ENCODE measurements at places on chromosomes 1 and 21.

- DNase-seq, result no peak
Observed at GRCh38 chr1:235782601-235783000, 84.1 kb downstream of the LYST start.

- no peak for DNase-seq
Observed at GRCh38 chr1:14616632-14617396, 18.3 kb downstream of the KAZN start.

- DNase-seq, result no peak
Observed at GRCh38 chr1:168360151-168361021, 79.7 kb downstream of the TBX19 start.

- no peak for DNase-seq
Observed at GRCh38 chr1:6507037-6507428, 15.6 kb upstream of the PLEKHG5 start.

GRCh38 chr1:103937763-103938357, 188.2 kb downstream of the AMY1C start:
- no peak for DNase-seq

- DNase-seq, result no peak
Observed at GRCh38 chr1:38102636-38103035, 56.0 kb upstream of the POU3F1 start.

GRCh38 chr1:17059391-17060305, 5.8 kb upstream of the SDHB start:
- no peak for DNase-seq

DNA sequence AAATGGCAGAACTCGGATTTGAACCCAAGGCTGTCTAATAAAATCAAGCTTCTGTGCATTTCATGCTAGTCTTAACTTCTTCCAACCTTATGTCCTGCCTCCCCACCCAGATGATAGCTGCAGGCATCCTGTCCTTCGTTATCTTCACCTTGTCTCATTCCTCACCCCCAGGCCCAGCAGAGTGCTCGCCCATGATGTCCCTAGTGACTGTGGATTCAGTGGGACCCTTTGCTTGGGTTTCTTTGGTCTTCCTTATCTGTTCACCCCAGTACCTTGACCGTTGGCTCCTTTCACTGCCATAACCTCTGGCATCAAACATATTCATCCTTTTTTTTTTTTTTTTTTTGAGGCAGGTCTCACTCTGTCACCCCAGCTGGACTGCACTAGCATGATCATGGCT, 5.6 kb upstream of the BSDC1 start:
- no peak for DNase-seq

GRCh38 chr1:78095593-78095992, 49.8 kb downstream of the GIPC2 start:
- DNase-seq, result no peak

DNA sequence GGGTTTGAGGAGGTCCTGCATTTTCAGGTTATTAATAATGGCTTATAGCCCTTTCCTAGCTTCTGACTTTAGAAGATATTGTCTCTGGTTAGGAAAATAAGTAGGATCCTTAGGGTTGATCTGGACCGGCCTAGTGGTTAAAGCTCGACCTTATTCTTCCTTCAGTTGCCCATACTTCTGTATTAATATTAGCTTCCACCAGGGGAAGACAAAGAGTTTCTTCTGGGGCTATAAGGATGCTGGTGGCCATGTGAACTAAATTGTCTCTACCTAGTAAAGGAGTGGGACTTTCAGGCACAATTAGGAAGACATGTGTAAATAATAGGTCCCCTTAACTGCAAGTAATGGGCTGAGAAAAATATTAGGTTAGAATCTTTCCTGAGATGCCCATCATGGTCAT, 20.6 kb upstream of the FCGR2A start:
- DNase-seq, result no peak

DNA sequence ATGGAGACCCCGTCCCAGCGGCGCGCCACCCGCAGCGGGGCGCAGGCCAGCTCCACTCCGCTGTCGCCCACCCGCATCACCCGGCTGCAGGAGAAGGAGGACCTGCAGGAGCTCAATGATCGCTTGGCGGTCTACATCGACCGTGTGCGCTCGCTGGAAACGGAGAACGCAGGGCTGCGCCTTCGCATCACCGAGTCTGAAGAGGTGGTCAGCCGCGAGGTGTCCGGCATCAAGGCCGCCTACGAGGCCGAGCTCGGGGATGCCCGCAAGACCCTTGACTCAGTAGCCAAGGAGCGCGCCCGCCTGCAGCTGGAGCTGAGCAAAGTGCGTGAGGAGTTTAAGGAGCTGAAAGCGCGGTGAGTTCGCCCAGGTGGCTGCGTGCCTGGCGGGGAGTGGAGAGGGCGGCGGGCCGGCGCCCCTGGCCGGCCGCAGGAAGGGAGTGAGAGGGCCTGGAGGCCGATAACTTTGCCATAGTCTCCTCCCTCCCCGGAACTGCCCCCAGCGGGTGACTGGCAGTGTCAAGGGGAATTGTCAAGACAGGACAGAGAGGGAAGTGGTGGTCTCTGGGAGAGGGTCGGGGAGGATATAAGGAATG, 505 bp downstream of the LMNA start:
- no peak for DNase-seq

GRCh38 chr21:41840880-41841279, 38.3 kb downstream of the PRDM15 start:
- DNase-seq, result no peak

DNA sequence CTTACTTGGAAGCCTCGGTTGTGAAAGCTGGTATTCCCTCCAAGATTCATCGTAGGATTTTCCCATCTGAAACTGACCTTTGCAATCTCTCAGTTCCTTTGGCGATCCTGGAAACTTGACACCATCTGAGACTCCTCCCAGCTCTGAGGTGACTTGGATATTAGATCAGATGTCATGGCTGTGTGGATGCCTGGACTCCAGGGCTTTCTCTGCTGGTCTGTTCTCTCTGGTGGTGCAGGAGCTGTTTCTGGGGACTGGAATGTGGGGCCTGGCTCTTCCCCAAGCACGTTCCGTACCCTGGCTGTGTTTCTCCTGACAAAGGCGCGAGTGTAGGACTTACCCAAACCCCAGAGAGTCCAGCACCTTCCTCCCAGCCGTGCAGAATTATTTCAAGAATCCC, 252.2 kb downstream of the RPS6KC1 start:
- no peak for DNase-seq

GRCh38 chr1:156760092-156760795, 7.1 kb upstream of the PRCC start:
- no peak for DNase-seq

- DNase-seq, result no peak
Observed at GRCh38 chr1:50084389-50084788, 24.3 kb upstream of the ELAVL4 start.

DNA sequence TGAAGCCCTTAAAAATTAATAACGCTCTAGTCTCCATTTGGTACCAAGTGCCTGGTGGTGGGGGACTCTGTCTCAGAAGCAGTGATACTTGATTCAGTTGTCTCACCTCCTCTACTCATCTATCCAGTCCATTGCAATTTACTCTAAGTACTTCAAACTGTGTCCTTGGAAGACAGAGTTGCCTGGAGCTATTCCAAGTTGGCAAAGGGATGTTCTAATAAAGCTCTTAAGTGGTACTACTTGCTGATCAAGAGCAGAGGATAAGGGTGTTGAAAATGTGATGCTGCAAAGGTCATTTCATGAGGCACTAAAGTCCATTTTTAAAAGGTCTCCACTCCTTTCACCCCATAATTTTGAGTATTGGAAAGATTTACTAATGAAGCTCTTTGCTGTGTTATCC, 142.2 kb downstream of the NFIA start:
- no peak for DNase-seq

GRCh38 chr1:37726751-37727585, 34.7 kb downstream of the CDCA8 start:
- DNase-seq, result no peak

GRCh38 chr21:42680429-42680828, 27.0 kb downstream of the PDE9A start:
- DNase-seq, result no peak

DNA sequence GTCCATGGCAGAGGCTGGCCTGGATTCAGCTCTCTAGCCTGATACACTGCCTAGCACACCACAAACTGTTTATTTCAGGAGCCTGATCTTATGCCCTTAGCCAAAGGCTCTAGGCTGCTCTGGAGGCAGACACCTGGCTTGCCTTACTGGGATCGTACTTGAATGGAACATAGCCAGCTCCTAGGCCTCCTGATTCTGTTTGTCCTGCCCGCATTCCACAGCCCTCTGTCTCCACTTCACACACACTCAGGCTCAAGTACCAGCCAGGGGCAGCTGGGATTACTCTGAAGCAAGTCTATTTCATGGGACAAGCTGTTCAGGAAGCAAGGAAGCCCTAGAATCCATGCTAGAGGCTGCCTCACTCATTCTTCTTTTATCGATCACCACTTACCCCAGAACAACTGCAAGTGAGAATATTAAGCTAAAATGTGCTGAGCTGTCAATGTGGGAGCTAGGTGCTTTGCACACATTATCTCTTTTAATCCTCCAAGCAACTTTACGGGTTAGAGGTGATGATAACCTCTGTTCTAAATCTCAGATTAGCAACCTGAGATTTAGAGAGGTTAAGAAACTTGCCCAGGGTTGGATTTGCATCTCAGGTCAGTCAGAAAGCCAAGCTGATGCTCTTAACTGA, 31.1 kb upstream of the CYP4B1 start:
- no peak for DNase-seq

GRCh38 chr1:234258071-234258470, 115.2 kb upstream of the COA6 start:
- no peak for DNase-seq

- no peak for DNase-seq
Observed at GRCh38 chr1:43331688-43332087, 5.9 kb upstream of the MPL start.

DNA sequence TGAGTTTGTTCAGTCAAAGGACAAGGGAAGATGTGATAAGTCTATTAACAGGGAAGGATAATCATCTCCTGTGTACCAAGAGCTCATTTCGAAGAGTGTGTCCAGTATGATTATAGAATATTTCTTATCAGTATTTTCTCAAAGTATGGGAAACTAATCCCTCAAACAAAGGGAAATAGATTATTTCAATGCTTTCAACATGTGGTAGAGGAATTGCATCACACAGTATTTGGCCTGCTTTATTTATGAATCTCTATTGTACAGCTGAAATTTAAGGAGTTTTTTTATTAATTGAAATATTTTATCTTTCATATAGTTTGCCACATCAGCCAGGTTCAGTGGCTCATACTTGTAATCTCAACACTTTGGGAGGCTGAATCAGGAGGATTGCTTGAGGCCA, 151.0 kb downstream of the CLEC20A start:
- DNase-seq, result no peak

DNA sequence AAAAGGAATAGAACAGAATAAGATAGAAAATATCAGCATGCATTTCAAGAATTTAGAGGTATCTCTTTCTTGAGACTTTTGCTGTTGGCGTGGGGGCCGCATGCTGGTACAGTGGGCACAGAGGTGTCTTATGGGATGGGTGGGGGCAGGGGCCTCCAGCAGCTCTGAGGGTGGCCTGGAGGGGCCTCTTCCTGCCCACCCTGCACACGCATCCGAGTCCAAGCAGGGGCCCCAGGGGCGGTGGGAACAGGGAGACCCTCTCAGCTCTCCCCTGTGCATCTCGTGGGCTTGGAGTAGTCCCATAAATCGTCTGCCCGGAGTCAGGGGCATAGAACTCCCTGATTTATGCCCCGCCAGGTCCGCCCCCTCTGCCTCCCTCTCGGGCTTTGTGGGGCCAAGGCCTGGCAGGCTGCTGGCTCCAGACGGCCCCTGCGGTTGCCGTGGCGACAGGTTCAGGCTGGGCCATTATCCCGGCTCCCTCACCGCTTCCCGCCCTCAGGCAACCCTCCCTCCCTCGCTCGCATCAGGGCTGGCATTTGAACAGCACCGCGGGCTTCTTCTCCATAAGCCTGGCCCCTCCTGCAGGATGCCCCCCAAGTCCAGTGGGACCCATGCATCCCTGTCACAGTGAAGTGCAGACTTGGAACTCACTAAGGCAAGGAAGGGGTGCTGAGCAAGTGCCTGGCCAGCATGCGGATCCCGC, 133.2 kb upstream of the ZBTB40 start:
- no peak for DNase-seq

- DNase-seq, result no peak
Observed at GRCh38 chr1:158285756-158286241, 3.9 kb upstream of the CD1C start.

DNA sequence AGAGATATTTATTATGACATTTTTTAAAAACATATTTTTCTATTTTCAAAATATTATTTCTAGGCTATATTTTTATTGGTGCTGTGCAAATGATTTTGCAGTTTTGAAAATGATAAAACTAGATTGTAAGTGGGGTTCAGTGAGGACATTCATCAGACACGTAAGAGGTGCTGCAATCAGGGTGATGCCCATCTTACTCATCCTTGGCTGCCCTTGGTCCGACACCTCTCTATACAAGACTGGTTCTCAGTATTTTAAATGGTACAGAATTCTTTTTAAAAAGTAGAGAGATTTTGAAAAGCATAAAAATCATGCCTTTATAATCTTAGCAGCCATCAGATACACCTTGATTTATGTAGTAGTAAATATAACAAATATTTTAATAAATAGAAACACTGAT, 24.0 kb downstream of the HENMT1 start:
- DNase-seq, result no peak

DNA sequence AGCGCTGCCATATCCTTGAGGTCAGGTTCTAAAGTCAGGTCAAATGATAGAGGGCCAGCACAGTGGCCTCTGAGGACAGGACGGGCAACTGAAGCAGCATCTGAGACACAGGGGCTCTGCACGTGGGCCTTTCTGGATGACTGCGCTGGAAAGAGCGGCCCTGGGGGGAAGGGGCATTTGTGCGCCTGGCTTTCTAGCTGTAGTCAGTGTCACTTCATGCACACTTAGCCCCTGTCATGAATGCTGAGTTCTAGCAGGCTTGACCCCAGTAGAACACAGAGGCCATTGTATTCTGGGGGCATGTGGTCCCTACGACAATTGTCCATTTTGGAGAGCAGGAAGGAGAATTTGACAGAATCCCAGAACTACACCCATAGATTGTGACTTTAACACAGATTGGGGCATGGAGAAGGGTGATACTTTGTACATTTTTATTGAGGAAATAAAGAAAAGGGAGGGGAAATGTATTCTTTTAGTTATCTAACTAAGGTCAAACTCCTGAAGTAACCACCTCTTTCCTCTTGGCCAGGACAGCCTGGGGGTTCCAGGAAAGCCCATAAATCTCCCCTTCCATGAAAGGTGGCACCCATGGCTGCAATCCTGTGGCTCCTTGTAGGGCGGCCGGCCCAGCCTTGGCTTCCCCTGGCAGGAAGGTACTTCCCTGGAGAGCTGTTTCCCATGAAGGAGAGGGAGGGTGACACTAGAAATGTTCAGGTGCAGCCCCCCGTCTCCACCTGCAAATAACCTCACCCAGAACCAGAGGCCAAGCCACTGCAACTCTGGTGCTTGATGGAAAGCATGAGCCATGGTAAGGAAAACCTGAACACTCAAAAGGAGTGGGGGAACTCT, 34.4 kb downstream of the NTPCR start:
- no peak for DNase-seq

Data from cerebellar nuclear complex (tissue), 1 donor.